Amniotic stem cell (primary cell): ENCODE measurements at places on chromosomes 2 and 18.

- DNase-seq: no peak
Observed at GRCh38 chr2:98084869-98085238, 2.1 kb upstream of the VWA3B start.

- no peak for DNase-seq
Observed at GRCh38 chr2:223545830-223546229, 56.3 kb downstream of the SCG2 start.

DNA sequence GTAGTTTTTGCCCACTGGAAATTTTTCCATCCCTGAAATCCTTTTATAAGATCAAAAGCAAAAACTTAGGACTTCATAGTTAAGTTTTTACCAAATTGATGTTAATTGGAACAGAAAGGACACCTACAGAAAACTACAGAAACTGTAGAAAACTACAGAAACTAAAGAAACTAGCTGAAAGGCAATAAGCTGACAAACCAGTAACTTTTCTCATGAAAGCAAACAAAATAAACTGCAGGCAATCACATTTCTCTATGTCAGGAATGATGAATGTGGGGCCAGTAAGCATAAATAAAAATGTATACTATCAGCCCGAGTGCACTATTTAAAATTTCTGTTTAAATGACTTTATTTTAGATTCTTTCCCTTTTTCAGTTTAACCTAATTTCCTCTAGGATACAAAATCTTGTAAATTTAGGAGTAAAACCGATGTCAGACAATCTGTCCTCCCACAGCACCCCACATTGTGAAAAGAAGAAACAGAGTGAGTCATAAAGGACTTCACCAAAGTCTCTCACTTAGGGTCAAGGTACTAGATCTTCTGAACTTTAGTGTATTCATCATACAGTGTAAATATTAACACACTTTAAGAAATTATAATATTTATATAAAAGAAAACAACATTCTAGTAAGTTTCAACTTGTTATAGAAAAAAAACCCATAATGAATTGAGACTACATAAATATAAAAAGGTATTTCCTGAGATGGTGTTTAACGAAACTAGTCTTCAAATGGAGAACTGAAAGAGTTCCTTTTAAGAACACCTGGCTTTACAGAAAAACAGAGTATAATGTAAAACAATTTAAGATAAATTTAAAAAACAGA is 46.6 kb downstream of the USP40 start:
- DNase-seq: no peak

GRCh38 chr2:215461836-215462532 is 26.1 kb upstream of the FN1 start:
- DNase-seq: no peak

GRCh38 chr2:84906108-84906899 is 848 bp downstream of the TMSB10 start:
- no peak for DNase-seq

DNA sequence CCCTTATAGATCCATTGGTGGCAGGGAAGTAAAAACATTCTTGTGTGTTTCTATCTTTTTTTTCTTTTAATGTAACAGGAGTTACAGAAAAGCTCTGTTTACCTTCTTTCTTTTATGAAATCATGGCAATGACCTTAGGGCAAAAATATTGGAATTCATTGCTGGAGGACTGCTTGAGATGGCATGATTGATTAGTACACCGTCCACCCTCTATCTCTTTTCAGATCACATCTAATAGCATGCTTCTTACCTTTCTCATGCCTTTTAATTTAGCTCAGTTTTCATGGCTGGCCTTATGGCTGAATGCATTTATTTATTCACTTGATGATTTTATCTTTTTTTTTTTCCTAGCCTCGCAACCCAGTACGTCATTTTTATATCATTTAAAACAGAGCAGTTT is 177.6 kb upstream of the CDH20 start:
- DNase-seq: no peak

- no peak for DNase-seq
Observed at GRCh38 chr2:41622301-41622700, 425.5 kb upstream of the PKDCC start.

DNA sequence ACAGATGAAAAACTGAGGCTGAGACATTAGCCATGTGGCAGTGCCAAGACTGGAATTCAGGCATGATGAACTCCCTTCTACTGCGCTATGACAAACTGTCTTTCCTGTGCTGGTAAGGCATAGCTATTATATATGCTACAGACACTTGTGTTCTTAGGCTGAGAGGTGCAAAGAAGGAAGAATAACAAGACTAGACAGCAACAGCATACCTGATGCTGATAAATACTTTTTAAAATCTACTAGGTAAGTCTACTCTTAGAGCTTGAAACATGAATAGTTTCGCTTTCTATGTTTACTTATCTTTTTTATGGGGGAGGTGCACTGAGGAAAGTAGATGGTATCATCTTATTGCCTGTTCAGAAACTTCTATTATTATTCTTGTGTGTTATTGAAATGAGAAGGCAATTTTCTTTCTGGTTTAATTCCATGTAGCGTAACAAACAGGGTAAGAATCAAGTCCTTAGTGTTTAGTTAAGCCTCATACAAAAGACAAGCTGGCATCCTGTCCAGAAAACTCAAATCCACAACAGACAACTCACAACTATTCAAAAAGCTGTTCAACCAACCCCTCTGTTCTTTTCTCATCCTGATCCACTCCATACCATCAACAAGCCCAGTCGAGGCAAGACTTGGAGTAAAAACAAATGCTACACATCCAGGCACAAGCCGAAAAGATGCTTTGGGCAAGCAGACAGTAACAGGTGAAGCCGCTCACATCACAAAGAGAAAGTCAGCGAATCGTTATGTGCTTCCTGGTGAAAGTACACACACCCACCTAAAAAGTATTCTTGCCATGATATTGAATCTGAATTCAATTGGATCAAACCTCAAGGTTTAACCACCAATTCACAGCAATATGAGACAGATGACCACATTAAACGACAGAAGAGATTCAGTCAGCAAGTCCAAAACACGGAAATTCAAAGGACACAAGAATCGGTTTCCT is 1.5 kb downstream of the TTC32 start:
- no peak for DNase-seq

DNA sequence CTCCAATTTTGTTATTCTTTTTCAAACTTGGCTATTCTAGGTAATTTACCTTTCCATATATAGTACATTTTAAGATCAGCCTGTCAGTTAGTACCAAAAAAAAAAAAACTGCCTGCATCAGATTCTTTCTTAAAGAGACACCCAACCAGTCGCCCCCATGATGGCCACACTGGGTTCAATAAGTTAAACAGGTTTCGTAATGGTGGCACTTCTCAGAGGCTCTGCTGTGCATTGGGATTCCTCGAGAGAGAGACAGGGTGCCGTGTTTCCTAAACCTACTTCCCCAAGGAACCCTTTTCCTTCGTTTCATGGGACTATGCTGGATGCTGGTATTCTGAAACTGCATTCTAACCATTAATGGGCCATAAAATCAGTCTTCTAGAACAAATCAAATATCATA is 37.4 kb downstream of the MYO7B start:
- DNase-seq: no peak

DNA sequence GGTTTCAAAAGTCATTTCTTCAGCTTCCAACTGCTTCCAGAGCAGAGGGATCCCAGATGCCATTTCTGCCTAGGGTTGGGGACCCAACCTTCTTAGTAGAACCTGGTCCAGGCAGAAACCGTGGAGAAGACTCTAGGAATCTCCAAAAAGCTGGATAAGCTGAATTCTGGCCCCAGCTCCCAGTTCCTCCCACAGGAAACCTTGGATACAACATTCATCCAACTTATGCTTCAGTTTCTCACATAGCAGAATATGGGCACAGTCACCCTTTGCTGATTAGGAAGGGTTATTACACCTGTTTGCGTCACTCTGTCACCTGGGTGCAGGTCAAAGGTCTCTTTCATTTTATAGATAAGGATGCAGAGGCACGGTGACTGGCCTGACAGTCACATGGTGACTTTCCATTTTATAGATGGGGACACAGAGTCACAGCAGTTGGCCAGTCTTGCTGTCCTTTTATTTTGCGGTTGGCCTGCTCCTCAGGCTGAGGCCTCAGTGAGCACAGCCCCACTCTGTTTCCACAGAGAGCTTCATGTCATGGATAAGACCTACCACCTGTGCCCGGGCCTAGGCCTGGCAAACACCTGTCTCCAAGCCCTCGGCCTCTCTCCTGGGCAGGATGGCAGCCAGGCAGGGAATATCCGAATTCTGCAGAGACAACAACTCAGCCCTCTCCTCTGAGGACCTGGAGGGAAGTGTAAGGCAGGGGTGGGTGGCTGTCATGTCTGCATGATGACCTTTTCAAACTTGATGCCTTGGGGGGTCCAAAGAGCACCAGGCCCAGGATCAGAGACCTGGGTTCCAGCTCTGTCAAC is 148.8 kb downstream of the SMAD7 start:
- no peak for DNase-seq
